ENCODE measurements at places on chromosomes 16 and 17. TPM values are rescaled to one million over a fixed set of nuclear protein-coding genes. Genes with fewer than 3 reads are reported as not detected.

- peak; percentile 48 for DNase-seq
Observed at GRCh38 chr17:62562656-62563055, 64.8 kb upstream of the MRC2 start.

DNA sequence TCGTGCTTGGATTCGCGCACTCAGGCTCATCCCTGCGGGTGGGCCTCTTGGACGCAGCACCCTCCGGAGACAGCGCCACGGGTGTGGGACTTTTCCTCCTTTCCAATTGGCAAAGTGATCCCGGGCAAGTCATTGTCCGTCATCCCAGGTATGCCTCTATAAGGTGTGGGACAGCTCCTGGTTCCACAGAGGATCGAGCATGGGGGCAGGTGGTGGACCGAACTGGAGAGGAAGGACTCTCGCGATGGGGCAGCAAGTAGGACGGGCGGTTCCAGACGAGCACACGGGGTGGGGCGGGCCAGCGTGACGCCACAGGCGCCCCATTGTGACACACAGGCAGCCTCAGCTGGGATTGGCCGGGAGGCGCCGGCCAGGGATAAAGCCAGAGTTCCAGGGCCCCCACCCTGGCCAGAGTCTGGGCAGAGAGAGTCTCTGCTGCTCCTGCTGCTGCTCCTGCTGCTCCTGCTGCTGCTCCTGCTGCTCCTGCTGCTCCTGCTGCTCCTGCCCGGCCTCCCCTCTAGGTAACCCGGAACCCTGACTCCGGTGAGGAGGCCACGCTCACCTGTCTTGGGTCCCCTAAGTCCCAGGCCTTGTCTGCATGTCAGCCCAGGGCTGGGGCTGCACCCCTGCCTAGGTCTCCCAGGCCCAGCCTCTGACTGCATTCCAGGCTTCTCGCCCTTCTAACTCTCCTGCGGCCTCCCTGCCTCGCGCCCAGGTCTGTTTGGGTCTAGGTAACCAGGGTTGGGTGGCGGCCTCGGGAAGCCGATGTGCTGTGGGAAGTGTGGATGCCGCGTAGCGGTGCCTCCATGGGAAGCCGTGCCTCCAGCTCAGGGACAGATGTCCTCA lies 38.5 kb upstream of the SLC47A1 start:
- no peak for DNase-seq

DNA sequence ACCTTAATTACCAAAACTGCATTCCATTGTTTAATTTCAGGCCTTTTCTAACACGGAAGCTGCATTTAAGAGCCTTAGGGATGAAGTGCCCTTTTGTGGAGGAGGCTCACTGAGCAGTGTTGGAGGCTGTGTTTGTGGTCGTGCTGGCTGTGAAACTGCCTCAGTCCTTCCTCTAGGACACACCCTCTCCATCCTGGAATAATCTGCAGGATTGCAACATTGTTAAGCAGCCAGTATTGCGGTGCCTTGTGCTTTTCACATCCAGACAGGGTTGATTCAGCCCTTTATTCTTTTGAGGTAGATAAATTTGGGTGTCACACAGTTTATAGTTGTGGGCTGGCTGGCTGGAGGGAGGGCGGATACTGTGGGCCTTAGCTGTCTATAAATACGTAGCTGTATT lies 141.6 kb downstream of the CDRT15L2 start:
- DNase-seq = peak; percentile 1

DNA sequence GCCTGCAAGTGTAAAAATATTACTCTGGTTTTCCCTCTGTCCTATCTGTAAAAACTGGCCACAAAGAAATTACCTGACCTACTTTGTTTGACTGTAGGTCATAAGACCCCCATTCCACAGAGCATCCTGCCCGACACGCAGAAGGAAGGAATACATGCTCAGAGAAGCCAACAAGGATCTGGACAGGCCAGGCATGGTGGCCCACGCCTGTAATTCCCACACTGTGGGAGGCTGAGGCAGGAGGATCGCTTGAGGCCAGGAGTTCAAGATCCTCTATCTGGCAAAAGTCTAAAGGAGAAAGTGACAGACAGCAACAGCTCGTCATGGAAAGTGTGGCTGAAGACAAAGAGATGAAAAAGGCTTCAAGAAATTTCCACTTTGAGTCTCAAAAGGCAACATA lies 78.2 kb upstream of the RNU2-1 start:
- no peak for DNase-seq

DNA sequence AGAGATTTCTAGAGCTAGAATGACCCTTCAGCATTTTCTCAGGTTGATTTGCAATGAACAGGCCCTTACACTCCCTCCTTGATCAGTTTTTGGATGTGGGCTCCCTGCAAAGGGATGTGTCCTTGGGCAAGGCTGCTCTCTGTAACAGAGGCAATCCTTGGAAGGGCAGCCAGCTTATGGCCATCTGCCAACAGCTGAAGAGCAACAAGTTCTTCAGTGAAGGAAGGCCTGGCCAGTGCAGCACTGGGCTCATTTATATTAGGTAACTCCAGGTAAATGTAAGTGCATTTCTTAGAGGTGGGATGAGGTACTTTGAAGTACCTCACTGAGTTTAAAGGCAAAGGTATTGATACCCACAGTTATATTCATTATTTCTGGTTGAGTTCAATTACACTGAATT lies 114.3 kb upstream of the KCNJ16 start:
- no peak for DNase-seq

GRCh38 chr16:89572485-89573205 lies 2.9 kb upstream of the CPNE7 start:
- no peak for DNase-seq

DNA sequence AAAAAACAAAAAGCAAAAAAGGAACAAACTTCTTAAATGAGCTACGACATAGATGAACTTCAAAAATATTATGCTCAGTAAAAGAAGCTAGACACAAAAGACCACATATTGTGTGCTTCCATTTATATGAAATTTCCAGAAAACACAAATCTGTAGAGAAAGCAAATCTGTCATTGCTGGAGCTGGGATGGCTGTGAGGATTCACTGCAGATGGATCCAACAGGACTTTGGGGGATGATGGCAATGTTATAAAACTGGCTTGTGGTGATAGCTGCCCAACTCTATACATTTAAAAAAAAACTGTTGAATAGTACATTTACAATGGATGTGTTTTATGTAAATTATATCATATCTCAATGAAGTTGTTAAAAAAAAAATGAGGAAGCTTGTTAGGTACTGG lies 52.6 kb upstream of the MAP3K14 start:
- DNase-seq = no peak

GRCh38 chr16:86044881-86045590 lies 146.1 kb downstream of the IRF8 start:
- no peak for DNase-seq

- peak; percentile 45 for DNase-seq
Observed at GRCh38 chr16:30786115-30786935, 680 bp downstream of the ZNF629 start.

- DNase-seq = no peak
Observed at GRCh38 chr17:57420734-57421717, 164.7 kb downstream of the MSI2 start.

DNA sequence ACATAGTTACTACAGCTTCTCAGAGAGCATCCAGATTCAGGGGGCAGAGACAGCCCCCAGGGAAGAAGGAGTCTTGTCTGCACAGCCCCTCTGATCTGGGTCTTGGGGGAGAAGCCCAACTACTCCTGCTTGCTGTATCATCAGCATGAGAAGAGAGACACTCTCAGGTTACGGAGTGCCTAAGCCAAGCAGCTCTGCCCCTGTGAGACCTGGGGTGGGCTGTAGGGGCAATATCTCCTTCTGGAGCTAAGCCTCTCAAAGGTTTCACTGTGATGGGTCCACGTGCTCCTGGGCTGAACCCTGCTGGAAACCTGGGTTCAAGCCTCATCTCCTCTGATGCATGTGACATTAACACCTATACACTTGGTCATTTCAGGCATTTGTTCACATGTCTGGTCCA lies 123.2 kb downstream of the CPPED1 start:
- no peak for DNase-seq

DNA sequence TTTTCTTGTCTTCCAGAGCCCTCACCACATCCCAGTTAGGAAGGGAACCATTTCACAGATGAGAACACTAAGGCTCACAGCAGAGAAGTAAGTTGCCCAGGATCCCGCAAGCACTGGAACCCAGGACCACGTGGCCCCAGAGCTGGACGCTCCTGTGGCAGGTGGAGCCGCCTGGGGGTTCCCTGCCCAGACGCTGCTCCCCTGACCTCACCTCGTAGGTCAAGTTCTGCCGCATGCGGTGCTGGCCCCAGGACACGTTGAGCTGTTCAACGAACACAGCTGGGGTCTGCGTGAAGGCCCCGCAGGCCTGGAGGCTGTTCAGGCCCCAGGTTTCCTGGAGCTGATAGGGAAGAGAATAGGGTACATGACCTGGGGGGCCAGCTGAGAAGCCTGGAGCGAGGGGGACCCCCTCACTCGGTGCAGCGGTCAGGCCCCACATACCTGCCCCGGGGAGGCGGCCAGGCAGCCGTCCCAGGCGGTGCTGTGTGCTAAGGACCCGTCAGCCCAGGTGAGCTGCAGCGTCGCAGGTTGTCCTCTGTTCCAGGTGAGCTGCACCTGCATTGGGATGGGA lies 54.1 kb downstream of the RMI2 start:
- no peak for DNase-seq

DNA sequence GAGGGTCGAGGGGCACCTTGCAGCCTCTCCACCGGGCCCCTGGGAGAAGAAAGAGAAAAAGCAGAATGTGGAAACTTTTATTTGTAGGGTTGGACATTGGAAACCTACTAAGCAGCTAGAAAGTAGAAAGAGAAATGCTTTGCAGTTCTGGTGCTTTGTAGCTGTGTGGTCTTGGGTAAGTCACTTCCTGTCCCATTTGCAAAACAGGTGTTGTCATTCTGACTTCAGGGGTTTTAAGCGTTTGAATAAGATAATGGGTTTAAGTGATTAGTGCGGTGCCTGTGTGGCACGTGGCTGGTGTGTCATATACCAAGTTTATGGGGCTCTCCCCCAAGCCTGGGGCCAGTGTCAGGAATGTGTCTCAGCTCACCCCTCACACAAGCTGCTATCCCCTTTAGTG lies 1.6 kb downstream of the CA4 start:
- DNase-seq = no peak

- DNase-seq = peak; percentile 60
Observed at GRCh38 chr17:15432807-15433611, 34.4 kb downstream of the CDRT4 start.

- peak; percentile 41 for DNase-seq
Observed at GRCh38 chr16:23905027-23905426, 69.2 kb downstream of the PRKCB start.

- peak; percentile 81 for DNase-seq
Observed at GRCh38 chr17:65514541-65514940, 46.9 kb downstream of the AXIN2 start.

DNA sequence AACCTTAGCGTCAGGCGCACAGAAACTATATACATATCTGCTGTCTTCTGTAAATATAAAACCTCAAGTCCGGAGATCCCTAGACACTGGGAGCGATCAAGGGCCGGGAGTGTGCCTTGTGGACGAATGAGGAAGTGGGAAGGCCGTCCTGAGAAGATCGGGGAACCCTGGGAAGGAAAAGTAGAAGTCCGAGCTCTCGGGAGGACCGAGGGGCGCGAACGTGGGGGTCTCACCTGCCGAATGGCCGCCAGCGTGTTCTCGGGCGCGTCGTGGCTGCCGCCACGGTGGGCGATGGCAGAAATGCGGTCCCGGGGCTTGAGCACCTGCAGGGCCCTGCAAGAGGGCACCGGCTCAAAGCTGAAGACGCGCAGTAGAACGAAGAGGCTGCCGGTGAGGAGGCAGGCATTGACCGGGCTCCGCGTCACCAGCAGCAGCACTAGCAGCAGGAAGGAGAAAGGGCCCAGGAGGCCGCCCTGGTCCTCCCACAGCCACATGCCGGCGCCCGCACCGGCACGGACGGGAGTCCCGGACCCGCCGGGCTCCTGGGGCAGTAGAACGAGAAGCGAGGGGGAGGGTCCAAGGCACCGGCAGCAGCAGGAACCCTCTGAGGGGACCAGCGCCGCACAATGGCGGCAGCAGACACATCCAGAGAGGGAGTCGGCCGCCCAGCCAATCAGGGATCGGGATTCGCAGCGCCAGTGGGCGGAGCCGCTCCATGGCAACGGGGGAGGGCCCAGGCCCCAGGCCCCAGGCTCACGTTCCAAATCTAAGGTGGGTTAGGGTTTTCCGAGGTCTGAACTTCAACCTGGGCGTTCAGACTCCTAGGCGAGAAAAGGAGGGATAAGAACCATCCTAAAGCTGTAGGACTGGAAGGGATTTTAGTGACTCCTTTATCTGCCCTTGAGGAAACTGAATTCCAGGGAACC lies at the start of gene GDE1:
Gene GDE1 (minus strand): TSS at position 628 of the 926 bp plus-strand sequence. CDS start 134 bp downstream, at position 494.
- DNase-seq = peak; percentile 73

DNA sequence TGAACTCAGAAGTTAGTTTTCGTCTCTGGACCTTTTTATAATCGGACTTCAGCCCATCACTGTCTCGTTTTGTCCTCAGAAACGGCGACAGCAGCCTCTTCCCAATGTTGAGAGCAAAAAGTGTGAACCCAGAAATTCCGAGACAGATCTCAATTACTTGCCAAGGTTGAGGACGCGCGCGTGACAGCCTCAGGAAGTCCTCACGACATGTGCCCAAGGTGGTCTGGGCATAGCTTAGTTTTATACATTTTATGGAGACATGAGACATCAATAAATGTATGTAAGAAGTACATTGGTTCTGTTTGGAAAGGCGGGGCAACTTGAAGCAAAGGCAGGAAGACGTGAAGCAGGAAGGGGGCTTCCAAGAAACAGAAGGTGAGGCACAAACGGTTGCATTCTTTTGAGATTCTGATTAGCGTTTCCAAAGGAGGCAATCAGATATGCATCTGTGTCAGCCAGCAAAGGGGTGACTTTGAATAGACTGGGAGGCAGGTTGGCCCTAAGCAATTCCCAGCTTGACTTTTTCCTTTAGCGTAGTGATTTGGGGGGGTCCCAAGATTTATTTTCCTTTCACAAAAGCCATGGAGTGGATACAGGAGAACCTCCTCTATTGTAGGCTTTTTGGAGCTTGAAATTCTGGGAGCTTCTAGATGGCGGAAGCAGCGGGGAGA lies 583 bp upstream of the ZNF747 start:
- no peak for DNase-seq

DNA sequence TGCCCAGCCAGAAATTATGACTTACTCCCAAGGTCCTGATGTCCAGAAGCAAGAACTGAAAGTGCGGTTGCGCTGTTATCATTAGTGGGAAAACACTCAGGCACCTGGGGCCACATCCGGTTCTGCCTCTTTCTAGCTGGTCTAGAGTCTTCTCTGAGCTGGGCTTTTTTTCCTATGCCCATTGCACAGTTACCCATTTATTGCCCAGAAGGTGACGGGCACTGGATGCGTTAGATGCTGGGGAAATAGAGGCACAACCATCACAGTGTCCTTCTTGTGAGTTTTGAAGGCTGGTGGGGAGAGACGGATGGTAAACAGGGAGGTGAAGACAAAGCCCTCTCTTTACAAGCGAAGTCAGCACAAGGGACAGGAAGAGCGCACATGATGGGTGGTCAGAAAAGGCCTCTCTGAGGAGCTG lies 37.7 kb downstream of the PLCG2 start:
- no peak for DNase-seq

CCDC200 gene
- total RNA-seq = not detected

ITGB4 gene
- 6.6 TPM for total RNA-seq

TNP2 gene
- not detected for total RNA-seq

SPATA20 gene
- total RNA-seq = 35.9 TPM

SCN4A gene
- total RNA-seq = 0.22 TPM

SLC38A8 gene
- total RNA-seq = not detected

NEUROD2 gene
- not detected for total RNA-seq

SNX20 gene
- not detected for total RNA-seq

RAB26 gene
- 1.2 TPM for total RNA-seq

ODAD4 gene
- 1.1 TPM for total RNA-seq

KLHDC4 gene
- total RNA-seq = 29.6 TPM

ZDHHC1 gene
- total RNA-seq = 3.7 TPM
